ENCODE measurements at places on chromosomes 12 and 14.

DNA sequence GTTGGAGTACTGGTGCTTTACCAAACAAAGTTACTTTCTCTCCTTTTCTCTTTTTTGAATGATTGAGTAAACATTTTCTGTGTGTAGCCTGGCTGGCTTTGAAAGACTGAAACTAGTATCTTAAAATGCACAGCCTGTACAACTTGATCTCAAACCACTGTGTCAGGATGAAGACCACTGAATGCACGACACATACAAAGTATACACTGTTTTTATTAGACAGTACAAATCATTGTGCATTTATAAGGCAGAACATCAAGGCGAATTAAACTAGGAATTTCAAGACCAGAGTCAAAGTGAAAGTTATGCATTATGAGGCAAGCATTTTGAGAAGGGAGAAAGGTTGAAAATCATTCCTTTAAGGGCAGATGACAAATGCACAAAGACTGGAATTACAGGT lies 59.0 kb downstream of the PIWIL1 start:
- DNase-seq, result no peak

- DNase-seq, result no peak
Observed at GRCh38 chr12:100426145-100426544, 47.5 kb upstream of the NR1H4 start.

DNA sequence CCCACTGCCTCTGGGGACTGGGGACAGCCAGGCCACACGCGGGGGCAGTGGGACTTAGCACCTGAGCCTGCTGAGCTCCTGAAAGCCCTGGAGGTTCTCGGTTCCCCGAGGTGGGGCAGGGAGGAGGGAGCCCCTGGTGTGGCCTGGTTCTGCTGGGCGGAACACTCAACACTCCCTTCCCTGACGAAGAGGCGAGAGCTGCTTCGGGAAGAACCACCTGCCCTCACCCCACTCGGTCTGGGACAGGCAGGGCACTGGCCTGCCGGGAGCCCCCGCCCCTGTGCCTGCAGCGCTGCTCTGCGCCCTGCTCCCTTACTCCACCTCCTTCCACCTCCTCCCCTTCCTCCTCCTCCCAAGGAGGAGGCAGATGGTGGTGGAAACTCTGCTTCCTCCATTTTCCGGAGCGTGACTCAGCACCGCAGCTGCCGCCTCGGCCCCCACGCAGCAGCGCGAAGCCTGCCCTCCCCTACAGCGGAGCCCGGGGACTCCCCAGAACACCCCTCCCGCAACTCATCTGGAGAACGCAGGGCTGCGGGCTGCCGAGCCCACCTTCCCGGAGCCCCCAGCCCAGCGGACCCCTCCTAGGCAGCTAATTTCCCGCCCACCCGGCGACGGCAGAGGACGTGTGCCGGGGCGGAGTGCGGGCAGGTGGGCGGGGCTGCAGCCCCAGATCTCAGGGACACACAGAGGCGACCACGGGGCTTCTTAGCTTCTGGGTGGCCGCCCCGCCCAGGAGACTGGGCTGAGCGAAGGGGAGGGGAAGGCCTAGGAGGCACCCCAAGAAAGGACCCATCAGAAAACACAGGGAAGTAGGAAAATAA lies 11.7 kb upstream of the INF2 start:
- DNase-seq, result peak; percentile 36

- no peak for DNase-seq
Observed at GRCh38 chr12:83472350-83472749, 785.6 kb downstream of the TMTC2 start.

DNA sequence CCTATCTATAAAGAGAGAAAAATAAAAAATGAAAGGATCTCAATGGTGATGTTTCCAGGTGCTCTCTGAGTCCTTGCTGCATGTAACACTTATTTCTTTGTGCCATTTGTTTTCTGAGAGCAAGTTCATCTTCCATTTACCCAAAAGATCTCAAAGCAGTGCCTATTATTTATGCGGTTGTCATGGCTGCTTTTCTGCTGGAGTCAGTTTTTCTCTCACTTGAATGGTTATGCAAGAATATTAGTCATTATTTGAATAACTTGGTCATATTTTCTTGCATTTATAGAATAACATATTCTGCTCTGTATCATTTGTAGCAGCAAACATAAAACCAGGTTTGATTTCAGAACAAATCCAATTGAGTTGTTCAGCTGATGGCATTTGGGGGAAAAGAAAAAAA lies 141.8 kb upstream of the G2E3 start:
- no peak for DNase-seq

DNA sequence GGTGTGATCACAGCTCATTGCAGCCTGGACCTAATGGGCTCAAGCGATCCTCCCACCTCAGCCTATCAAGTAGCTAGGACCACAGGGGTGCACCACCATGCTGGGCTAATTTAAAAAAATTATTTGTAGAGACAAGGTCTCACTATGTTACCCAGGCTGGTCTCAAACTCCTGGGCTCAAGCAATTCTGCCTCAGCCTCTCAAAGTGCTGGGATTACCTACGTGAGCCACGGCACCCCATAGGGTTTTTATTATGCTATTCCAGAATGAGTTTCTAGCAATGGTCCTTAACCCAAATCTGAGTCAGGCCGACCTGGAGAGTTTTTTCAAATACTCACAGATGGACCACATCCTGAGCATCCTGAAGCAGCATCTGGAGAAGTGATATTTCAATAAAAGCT lies 159.8 kb downstream of the CPNE8 start:
- DNase-seq, result no peak

- no peak for DNase-seq
Observed at GRCh38 chr14:66015071-66015780, 470.9 kb upstream of the CCDC196 start.

GRCh38 chr12:10243818-10244520 lies 31.3 kb downstream of the GABARAPL1 start:
- peak; percentile 19 for DNase-seq

- no peak for DNase-seq
Observed at GRCh38 chr12:1013618-1014489, 22.8 kb downstream of the ERC1 start.

- DNase-seq, result no peak
Observed at GRCh38 chr12:49698619-49699545, 8.3 kb downstream of the FMNL3 start.

GRCh38 chr14:104983231-104983721 lies 2.3 kb upstream of the CLBA1 start:
- no peak for DNase-seq

GRCh38 chr14:72142328-72142727 lies 210.1 kb downstream of the RGS6 start:
- DNase-seq, result no peak

GRCh38 chr12:74906224-74906623 lies 303.4 kb downstream of the KCNC2 start:
- no peak for DNase-seq

DNA sequence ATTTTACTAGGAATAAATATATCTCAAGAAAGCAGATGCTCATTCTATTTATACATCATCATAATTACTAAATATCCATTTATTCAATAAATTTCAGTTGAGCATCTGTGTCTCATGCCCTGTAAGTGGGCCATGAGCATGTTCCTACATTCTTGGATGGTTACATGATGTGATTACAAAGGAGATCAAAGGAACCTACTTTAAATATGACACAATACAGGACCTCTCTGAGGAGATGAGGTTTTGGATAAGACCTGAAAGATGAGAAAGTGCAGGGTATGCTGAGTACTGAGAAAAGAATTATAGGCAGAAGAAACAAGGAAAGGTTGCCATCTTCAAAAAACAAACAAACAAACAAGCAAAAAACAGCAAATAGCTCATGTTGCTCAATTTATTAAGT lies 105.4 kb upstream of the CNTN1 start:
- no peak for DNase-seq

DNA sequence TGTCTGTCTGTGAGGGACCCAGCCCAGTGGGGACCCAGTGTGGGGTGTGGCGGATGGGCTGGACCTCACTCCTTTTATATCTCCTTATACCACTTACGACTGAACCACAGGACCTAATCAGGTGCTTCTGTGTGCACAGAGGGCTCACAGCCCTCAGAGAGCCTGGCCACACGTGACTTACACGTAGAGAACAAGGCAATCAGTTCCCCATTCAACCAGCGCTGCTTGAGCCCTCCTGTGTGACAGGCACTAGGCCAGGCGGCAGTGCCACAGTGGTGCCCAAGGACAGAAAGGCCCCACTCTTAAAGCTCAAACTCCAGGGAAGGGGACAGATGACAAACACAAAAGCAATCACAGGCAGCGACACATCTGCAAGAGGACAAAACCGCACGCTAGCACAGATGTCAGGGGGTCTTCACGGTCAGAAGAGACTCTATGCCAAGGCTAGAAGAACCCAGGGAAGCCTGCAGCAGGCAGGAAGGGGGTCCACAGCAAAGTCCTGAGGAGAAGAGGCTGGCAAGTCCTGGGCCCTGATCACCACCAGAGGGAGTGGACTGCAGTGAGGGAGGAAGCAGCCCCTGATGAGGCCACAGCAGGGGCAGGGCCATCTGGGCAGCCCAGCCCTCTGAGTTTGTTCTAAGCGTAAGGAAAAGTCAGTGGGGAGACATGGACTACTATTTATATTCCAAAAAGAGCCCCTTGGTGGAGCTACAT lies 39.3 kb downstream of the SETD3 start:
- DNase-seq, result no peak

DNA sequence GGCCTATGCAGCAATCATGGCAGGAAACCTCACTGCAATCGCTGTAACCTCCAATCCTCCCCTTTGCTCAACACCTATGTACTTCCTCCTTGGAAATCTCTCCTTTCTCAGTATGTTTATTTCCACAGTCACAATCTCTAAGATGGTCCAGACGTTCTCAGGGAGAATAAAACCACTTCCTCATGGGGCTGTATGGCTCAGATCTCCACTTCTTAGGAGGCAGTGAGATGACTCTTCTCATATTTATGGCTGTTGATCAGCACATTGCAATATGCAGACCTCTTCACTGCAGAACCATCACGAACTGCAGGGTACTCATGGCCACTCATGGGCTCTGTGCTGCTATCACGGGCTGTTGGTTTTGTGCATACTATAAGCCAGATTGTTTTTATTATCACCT lies 17.1 kb upstream of the OR4K17 start:
- DNase-seq, result no peak

GRCh38 chr14:102525219-102525928 lies 15.8 kb upstream of the ANKRD9 start:
- peak; percentile 42 for DNase-seq

DNA sequence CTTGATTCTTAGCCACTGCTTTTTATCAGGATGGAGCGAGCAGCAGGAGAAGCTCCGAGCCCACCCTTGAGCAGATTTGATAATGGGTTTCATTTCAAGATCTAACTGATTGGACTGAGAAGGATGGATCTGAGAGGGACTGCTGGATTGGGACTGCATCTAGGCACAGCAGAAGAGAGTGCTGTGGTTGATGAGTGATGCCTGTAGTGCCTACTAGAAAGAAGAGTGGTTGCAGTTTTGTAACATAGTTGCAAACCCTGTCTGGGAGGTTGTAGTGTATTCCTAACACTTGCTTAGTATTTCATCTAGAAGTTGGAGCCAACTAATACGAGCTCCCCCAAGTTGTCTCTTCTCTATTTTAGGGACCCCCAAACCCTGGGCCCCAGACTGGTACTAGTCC lies 88.7 kb downstream of the ASCL1 start:
- DNase-seq, result no peak

DNA sequence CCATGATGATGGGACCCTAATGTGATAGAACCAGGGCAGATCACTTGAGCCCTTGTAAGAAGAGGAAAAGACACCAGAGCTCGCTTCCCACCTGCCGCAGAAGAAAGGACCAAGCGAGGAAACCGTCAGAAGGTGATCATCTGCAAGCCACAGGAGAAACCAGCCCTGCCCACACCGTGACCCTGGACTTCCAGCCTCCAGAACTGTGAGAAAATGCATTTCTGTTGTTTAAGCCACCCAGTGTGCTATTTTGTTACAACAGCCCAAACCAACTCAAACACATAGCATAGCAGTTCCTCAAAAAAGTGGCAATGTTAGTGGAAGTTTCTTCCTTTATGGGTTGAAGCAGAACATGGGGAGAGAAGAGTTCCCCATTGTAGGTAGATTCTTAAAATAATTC lies 107.9 kb upstream of the BCL2L14 start:
- DNase-seq, result no peak

DNA sequence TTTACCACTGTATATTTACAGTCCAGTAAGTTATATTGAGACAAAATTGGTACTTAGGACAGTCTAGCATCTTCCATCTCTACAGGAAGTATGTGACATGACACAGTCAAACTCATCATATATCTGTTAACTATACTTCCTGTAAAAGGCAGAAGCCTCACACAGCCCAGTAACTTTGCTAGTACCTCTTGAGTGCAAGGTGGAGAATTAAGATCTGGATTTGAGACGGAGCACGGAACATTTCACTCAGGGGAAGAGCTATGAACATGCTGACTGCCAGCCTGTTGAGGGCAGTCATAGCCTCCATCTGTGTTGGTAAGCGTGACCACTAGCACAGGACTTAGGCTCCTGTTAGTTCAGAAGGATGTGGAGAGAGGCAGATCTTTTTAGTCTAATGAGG lies 333.7 kb upstream of the OR4E1 start:
- DNase-seq, result no peak

DNA sequence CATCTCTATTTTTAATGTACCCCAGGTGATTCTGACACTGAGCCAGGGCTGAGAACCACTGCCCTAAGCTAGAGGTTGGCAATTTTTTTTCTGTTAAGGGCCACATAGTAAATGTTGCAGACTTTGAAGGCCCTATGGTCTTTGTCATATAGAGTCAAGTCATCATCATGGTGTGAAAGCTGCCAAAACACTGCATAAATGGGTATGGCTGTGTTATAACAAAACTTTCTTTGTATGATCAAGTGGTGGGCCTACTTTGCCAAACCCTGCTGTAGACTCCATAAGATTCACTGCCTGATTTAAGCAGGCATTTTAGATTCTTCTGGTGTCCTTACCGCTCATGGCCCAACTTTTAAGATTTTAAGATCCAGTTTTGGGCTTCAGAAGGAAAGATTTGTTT lies 76.8 kb downstream of the CLMN start:
- no peak for DNase-seq

- no peak for DNase-seq
Observed at GRCh38 chr14:103195828-103196615, 72.8 kb downstream of the TNFAIP2 start.

GRCh38 chr14:39884091-39884490 lies 451.9 kb upstream of the FBXO33 start:
- DNase-seq, result no peak

- no peak for DNase-seq
Observed at GRCh38 chr14:93045965-93046704, 69.6 kb downstream of the ITPK1 start.

DNA sequence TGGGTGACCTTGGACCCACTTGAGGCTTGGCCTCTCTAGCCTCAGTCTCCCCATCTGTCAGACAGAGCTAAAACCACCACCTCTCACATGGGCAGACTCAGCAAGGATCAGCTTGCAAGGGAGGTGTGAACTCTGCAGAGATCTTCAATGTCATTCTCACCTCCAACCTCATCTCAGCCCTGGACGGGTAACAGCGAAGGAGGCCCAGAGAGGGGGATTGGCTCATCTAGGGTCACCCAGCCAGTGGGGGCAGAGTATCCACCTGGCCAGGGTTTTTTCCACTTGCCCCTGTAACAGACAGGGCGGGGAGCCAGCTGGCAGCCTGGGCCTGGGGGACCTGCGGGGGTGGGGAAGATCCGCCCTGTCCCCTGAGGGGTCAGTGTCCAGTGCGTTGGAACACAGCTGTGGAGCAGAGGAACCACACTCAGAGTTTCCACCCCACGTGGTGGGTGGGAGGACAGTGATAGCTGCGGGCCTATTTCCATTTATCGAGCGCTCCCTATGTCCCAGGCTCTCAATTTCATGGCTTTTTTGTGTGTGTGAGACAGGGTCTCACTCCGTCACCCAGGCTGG lies 27.4 kb downstream of the DTX1 start:
- DNase-seq, result no peak

- no peak for DNase-seq
Observed at GRCh38 chr12:107310621-107311020, 217.3 kb upstream of the CRY1 start.
